ENCODE measurements at places on chromosomes 5 and 9.

- DNase-seq = no peak
Measured at GRCh38 chr5:32099486-32100035, 74.6 kb downstream of the GOLPH3 start.

DNA sequence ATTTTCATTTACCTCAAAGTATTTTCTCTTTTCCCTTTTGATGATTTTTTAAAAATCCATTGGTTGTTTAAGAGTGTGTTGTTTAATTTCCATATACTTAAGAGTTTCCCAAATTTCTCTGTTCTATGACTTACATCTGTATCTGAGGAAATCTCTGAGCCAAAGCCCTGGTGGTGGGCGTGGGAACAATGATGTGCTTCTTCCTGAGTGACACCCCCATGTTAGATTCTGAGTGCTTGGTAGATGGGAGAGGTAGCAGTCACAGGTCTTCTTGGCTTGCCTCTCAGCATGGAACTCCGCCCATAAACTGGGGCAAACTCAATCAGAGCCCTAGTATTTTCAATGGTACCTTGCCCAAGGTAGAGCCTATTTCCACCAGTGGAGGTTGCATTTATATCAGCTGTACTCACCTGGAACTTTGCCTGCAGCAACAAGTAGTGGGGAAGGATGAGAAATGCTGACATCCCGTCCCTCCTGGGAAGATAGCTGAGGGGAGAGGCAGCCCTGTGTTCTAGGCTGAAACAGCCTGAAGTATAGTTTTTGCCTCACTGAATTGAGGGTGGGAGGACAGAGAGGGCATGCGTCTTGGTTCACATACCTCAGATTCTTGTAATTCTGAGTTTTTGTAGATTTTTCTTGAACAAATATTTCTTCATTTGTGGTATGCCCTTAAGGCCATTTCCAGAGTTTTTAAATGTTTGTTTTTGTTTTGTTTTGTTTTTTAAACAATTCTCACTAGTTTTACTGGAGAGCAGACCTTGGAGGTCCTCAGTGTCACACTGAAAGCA lies 26.4 kb downstream of the C9orf43 start:
- no peak for DNase-seq

GRCh38 chr5:109218818-109219217 lies 191.0 kb downstream of the PJA2 start:
- no peak for DNase-seq

GRCh38 chr5:146758938-146759337 lies 119.6 kb downstream of the PPP2R2B start:
- DNase-seq = no peak

GRCh38 chr5:11655681-11656080 lies 248.6 kb downstream of the CTNND2 start:
- no peak for DNase-seq

- no peak for DNase-seq
Measured at GRCh38 chr9:125943831-125944230, 196.7 kb downstream of the PBX3 start.

Measured in urinary bladder (tissue), 4 donors.